EH (cell line): ENCODE measurements at places on chromosomes 12 and 14.
A peak's percentile ranks its signal among the peaks of the same experiment; 100 is the strongest.

DNA sequence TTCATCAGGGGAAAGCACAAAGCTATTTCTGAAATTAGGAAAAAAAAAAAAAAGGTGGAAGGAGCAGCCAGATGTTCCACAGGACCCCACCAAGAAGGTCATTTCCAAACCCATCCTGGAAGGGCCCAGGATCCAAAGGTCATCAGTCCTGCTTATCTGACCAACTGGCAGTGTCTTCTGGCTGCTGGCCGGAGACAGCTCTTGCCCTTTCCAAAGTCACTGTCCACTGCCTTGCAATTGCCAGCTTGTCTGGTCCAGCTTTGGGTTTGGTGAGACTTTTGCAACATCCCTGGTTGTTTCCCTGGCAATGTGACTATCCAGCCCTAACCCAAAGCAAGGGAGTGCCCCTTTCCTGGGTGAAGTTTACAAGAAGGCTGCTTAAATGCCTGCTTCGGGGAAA lies 18.9 kb upstream of the HSPB8 start:
- no peak for DNase-seq

- DNase-seq, result peak; percentile 93
Measured at GRCh38 chr12:80053051-80053790, 46.1 kb upstream of the OTOGL start.

- DNase-seq, result no peak
Measured at GRCh38 chr14:69392481-69392880, 5.6 kb downstream of the ERH start.

GRCh38 chr14:58876608-58877007 lies 238.8 kb downstream of the DACT1 start:
- DNase-seq, result peak; percentile 76

DNA sequence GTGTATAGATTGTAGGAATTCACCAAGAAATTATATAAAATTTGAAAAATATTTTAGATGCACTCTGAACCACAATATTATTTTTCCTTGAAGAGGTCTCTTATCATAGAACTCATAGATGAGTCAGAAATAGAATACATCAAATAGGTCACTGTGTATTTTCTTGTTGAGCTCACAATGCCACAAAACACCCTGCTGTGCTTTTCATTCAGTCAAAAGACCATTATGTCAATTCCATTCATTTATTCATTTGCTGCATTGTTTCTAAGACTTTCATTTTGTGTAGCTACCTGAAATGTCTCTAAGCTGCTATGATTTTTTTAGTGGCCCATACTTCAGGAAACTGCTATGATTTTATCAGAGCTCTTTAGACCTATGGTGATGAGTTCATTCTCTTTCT lies 231.9 kb upstream of the AVPR1A start:
- no peak for DNase-seq

DNA sequence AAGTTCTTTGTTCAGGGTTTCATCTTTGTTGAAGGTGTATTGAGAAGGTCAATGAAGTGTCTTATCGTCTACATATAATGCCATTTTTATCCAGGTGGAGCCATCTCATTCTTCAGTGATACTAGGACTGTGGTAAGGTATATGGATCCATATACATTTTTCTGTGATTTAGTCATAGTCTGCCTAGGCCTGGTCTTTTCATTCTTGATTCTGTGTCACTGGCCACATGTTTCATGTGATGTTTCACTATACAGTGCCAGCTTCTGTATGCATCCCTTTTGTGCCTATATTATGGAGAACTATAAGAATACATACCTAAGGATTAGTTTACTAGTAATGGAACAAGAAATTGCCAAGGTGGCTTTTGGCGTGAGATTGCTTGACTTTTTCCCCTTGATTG lies 40.5 kb downstream of the VEZT start:
- peak; percentile 33 for DNase-seq

DNA sequence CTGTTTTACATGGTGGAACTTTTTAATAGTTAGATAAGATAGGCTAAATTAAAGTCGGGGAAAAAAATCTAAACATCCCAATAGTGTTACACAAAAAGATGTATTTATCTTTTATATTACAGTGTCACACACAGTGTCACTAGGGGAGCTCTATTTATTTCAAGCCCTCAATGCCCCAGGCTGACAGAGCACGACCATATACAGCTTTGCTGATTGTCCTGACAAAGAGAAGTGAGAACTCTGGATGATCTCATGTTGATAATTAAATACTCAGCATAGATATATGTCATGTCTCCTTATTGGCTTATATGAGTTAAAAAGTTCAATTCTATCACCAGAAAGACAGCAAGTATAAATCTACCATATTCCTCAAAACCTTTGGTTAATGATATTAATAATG lies 594.3 kb downstream of the LRFN5 start:
- DNase-seq, result no peak

- DNase-seq, result peak; percentile 91
Measured at GRCh38 chr12:123972457-123973401, at the start of the genes CCDC92 and ZNF664. CCDC92 (minus strand) TSS chr12:123972831; CDS start chr12:123944305, 28,526 bp downstream. ZNF664 (plus strand) TSS chr12:123973215; CDS start chr12:124012145, 38,930 bp downstream.

- DNase-seq, result no peak
Measured at GRCh38 chr14:91272341-91273272, 28.1 kb upstream of the GPR68 start.
